ENCODE measurements at places on chromosomes 13 and 19.

DNA sequence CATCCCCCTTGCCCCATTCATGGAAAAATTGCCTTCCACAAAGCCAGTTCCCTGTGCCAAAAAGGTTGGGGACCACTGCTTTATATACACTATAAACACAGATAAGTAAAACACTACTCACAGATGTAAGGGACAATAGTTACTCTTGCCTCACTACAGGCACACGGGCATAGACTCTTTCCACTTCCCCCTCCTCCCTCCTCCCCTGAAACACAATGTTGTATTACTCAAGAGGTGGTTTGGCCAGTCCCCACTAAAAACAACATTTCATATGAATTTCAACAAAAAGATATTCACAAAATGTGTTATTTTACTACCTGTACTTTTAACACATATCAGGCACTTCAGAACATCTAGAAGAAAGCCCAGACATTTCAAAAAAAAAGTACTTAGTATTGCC is 45.1 kb downstream of the EPSTI1 start:
- peak; percentile 70 for DNase-seq

DNA sequence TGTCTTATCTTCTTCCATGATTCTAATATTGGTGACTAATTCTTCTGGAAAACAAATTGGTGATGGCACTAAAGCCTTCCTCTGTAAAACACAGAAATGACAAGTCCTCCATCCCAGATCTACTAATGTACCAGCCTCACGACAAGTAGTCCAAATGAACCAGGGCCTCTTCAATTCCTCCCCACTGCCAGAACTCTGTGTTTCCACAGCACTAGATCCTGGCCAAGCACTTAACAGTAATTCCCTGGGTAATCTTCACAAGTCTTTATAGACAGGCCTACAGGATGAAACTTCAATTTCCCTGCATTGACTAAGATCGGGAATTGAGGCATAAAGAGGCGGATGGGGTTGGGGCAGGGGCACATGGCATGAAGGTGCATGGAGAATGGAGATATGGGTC is 52.7 kb downstream of the SIAH3 start:
- DNase-seq: no peak

DNA sequence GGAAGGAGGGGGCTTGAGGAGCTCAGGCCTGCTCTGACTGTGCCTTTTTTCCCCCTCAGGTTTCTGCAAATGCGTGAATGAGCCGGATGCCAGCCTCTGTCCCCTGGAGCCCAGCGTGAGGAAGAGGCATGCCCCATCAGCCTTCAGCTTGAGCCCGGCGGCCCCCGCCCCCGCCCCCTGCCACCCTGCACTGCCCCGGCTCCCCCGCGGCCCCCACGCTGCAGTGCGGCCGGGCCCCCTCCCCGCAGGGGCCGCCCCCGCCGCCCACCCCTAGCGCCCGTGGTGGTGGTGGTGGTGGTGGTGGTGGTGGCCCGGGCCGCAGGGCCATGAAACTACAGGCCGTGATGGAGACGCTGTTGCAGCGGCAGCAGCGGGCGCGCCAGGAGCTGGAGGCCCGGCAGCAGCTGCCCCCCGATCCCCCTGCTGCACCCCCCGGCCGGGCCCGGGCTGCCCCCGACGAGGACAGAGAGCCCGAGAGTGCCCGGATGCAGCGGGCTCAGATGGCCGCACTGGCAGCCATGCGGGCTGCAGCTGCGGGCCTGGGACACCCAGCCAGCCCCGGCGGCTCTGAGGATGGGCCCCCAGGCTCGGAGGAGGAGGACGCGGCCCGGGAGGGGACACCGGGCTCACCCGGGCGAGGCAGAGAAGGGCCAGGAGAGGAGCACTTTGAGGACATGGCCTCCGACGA is 3.5 kb downstream of the ARID3A start:
- no peak for DNase-seq

- no peak for DNase-seq
Measured at GRCh38 chr13:70622796-70623195, 514.5 kb upstream of the KLHL1 start.

GRCh38 chr19:11141937-11142527 is 13.6 kb downstream of the SPC24 start:
- peak; percentile 48 for DNase-seq

- DNase-seq: peak; percentile 35
Measured at GRCh38 chr19:10718205-10719196, 622 bp downstream of the DNM2 start.

- peak; percentile 53 for DNase-seq
Measured at GRCh38 chr13:92967923-92968322, 258.7 kb upstream of the GPC6 start.

- no peak for DNase-seq
Measured at GRCh38 chr13:99381766-99382165, 74.6 kb upstream of the GPR183 start.
